Stimulated activated CD8-positive, alpha-beta memory T cell treated with anti-CD3 and anti-CD28 coated beads, Interleukin-4, amount 100 ng/mL, for 1 hour (primary cell): ENCODE measurements at places on chromosomes 12 and 14.

GRCh38 chr14:104451474-104451873, 128.1 kb upstream of the C14orf180 start:
- DNase-seq, result no peak

DNA sequence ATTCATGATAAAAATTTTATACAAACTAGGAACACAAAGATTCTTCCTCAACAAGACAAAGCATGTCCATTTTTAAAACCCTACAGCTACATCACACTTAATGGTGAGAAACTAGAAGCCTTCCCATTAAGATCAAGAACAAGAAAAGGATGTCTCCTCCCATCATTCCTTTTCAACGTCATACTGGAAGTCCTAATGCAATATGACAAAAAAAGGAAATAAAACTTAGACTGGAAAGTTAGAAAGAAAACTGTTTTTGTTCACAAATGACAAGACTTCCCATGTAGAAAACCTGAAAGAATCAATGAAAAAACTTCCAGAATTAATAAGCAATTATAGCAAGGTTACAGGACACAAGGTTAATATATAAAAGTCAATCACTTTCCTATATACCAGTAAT, 82.5 kb downstream of the NUMB start:
- DNase-seq, result no peak

GRCh38 chr12:132560614-132561426, 49.6 kb downstream of the LRCOL1 start:
- DNase-seq, result peak; percentile 35

GRCh38 chr14:82720946-82721345, 1187.3 kb upstream of the SEL1L start:
- DNase-seq, result no peak

DNA sequence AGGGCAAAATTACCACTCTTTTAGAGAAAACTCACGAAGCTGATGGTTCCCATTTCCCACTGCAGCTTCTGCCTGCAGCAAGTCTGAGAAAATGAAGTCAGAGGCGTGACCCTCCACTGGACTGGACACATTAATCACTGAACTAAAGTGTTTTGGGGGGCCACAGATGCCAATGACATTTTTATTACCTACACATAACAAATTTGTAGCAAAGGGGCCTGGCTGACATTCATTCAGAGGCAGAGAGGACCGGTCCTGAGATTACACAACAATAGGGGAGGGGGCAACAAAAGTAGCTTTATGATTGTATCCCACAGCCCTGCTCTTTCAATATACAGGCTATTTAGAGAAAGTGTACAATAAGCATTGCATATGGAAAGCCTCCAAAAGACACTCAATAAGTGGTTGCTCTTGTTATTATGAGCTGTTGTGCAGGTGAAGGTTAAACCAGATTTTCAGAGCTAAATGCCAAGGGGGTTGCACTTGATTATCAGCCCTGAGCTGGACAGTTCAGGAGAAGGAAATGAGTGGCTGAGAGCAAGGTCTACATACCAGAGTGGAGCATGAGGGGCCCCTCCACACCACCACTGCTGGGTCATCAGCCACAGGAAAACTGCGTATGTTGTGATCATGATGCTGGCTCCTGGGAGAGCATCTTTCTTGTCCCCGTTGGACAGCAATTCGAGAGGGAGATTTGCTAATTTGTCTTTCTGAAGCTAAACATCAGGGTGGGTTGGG, 41.5 kb upstream of the CCDC60 start:
- DNase-seq, result no peak

DNA sequence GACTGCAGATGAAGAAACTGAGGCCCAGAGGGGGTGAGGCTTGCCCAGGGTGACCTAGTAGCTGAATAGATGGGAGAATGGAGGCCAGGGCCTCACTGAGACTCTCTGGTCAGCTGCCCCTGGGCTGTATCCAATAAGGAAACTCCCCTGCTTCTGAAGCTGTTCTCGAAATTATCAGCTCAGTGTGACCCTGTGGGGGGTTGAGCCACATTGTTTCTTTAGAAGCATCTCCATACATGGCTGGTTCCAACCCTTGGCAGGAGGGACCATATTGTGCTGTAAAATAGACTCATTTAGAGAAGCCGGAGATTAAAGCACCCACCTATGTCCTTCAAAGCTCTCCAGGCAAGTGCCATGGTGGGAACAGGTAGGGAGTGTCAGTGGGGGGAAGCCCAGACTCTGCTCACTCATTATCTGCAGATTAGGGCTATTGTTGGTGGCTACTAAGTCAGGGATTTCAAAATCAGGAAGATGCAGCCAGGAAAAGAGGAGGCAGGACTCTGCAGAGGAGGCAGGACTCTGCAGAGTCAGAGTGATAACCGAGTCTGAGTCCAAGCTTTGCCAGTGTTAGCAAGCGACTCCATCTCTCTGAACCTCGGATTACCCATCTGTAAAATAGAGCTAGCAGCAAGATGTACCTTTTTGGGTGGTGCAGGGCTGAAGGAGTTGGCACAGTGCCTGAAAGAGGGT, 3.5 kb downstream of the SERPINA5 start:
- DNase-seq, result no peak

DNA sequence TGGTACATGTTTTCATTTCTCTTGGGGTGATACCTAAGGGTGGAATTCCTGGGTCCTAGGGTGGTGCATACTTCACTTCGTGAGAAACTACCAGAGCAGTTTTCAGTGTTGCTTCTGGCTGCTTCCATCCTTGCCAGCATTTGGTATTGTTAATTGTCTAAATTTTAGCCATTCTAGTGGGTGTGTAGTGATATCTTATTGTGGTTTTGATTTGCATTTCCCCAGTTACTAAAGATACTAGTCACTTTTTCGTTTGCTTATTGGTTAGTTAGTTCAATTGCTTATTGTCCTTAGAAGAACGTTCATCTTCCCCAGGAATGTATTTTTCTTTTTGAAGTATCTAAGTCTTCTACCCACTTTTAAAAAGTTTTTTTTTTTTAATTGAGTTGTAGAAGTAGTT, 80.2 kb downstream of the ERC1 start:
- no peak for DNase-seq

GRCh38 chr12:130714591-130715149, 1.4 kb downstream of the RIMBP2 start:
- no peak for DNase-seq

- DNase-seq, result no peak
Observed at GRCh38 chr14:100037353-100037752, 27.9 kb upstream of the EVL start.

DNA sequence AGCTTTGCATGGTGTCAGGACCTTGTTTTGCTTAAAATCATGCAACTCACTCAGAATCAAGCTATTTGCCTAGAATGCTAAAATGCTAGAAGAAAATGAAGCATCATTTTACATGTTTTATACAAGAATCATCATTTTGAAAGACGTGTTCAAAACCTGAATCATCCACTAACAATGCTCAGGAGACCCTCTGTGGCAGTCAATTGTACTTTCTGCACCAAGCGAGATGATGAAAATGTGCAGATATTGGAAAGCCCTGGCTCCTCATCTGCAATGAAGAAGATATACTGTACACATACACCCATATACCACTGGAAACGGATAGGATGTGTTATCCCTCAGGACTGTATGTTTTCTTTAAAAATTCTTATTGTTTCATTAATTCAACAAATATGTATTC, 92.7 kb downstream of the DYRK2 start:
- no peak for DNase-seq

DNA sequence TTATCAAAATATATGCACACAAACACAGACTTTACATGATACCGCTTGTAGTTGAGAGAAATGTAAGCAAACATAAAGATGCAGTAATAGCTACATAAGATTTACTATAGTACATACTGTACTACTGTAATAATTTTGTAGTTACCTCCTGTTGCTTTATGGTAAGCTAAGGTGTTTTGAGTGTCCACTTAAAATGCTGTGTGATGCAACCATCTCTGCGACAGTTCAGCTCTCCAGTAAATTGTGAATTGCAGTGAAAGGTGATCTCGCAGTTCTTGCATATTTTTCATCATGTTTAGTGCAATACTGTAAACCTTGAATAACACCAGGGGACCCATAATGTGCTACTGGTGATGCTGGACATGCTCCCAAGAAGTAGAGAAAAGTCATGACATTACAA, 21.6 kb downstream of the ZC3H14 start:
- no peak for DNase-seq

DNA sequence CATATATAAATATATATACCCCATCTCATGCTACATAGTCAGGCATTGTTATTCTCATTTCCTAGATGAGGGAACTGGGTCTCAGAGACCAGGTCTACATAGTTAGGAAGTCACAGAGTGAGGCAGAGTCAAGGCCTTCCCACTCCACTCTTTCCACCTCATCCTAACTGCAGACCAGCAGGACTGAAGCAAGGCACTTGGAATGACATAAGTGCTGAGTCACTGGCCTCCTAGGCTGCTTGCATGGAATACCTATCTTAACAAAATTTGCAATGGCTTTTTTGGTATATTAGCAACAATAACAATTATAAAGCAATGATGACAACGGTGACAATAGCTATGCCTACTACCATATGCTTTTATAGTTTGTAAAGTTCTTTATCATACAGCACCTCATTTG, 5.4 kb upstream of the ANO4 start:
- no peak for DNase-seq

DNA sequence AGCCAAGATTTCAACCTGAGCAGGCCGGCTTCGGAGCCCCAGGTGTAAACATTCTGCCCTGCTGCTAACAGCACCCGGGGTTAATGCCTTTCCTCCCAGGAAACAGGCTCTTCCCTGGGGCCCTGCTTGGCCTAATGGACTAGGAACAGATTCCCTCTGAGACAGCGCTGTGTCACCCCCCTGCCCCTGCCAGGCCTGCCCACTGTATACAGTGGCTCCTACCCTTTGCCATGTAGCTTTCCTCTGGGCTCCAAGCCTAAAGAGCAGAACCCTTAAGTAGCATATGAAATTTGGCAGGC, 28.3 kb upstream of the BCDIN3D start:
- no peak for DNase-seq

- no peak for DNase-seq
Observed at GRCh38 chr12:46950094-46950493, 124.3 kb upstream of the SLC38A4 start.

GRCh38 chr12:11707535-11707934, 58.1 kb downstream of the ETV6 start:
- DNase-seq, result no peak

DNA sequence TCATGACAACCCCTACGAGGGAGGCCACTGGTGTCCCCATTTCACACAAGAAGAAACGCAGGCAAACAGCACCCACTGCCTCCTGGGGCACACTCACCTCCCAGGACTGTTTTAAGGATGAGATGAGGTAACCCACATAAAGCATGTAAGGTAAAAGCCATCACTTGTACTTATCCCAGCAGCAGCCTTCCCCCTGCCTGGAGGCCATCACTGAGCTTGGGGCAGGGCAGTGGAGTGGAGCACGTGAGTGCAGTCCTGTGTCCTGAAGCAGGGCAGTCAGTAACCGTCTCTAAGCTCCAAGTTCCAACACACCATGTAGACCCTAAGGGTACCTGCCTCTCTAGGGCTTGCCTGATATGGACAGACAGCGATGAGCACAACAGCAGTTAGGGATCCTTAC, 1.7 kb downstream of the POLE start:
- DNase-seq, result no peak

- no peak for DNase-seq
Observed at GRCh38 chr14:103624860-103625259, 4.2 kb upstream of the KLC1 start.

DNA sequence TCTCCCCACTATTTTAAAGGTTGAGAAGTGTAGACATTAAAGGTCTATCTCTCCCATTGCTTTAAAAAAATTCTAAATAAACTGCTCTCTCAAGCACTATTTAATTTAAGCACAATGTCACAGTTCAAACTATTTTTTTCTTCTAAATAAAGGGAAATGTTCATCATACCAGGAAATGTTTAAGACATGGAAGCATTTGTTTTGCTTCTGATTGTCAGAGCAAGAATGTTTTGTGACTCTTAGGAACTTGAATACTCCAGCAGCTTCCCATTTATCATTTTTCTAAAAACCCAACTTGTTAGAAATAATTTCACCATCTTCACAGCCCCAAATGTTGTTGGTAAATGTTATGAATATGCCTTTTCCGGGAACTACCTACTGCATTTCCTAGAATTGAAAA, 121.8 kb upstream of the NTF3 start:
- no peak for DNase-seq

DNA sequence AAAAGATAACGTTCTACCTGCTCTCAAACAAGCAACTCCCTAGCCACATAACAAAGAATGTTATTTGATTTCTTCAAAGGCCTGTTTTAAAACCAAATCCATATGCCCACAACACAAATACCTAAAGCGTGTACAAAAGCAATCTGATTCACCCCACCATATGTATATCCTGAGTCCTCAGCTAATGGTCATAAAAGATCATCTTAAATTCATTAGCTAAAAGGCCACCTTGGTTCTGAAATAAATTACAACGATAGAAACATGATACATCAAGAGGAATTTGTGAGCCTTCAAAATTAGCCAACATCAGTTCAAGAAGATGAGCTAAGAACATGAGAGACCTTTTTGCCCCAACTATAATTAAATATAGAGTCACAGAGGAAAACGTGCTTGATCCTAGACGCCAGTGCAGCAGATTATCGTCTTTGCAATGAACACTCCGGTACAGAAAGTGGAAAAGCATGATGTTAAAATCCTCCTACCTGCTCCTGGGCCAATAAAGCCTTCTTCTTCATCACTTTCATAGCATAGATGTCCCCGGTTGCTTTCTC, 20.0 kb downstream of the CIT start:
- no peak for DNase-seq

DNA sequence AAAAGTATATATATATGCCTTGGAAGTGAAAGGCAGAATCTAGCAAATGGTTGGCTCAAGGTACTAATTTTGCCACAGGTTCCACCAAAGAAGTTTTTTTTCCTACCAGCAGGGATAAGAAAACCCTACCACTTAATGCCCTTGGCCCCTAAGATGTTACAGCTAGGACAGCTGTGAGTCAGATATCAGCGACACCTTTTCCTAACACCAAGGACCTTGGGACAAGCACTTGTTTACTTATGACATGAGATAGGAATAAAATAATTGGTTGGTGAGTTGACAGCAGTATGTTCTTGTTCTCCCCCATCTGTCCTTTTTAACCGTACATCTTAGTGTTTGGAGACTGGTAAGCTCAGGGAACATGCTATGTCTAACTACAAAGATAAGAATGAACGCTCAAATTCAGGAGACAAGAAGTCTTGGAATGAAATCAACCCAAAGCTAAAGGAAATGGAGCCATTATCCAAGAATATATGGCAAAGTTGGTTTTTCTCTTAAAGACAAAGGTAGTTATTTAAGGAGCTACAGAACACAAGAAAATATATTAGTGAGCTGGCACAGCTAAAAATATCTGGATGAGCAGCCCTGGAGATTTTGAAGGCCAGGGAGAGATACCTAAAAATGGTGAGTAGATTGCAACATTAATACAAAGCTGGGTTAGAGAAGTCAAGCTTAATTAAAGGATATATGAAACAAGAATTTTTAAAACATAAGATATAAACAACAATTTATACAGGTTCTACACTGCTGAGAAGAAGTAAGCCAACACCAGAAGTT, 126.8 kb downstream of the TMTC1 start:
- DNase-seq, result no peak

- DNase-seq, result no peak
Observed at GRCh38 chr12:44076871-44077270, 241.0 kb downstream of the TMEM117 start.
